Substantia nigra (tissue), 51 donors: ENCODE measurements at places on chromosomes 2 and 18.

- no peak for DNase-seq
Measured at GRCh38 chr2:220795705-220796104, 776.4 kb downstream of the EPHA4 start.

GRCh38 chr2:871926-872680, 78.5 kb upstream of the SNTG2 start:
- DNase-seq: no peak

GRCh38 chr2:46555011-46555410, 75.6 kb downstream of the TMEM247 start:
- DNase-seq: no peak

- DNase-seq: peak; percentile 81
Measured at GRCh38 chr2:25951071-25951547, 31.2 kb downstream of the KIF3C start.

GRCh38 chr18:49959176-49959575, 145.8 kb upstream of the ACAA2 start:
- DNase-seq: no peak

DNA sequence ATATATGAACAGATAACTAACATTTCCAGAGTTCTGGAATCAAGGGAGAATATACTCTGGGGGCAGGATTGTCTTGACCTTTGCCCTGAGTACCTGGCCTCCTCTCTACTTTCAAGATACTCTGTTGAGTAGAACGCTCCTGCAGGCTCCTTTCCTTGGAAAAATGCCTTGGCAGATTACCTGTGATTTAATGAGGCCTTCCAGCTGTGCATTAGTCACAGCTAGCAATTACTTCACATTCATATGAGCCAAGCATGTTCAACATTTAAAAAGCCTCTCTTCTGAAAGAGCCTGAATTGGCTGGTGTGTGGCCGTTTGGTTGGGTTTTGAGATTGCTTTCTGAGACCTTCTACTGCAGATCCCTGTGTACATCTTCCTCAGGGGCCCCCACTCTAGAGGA, 142.2 kb downstream of the PLCL1 start:
- DNase-seq: no peak

DNA sequence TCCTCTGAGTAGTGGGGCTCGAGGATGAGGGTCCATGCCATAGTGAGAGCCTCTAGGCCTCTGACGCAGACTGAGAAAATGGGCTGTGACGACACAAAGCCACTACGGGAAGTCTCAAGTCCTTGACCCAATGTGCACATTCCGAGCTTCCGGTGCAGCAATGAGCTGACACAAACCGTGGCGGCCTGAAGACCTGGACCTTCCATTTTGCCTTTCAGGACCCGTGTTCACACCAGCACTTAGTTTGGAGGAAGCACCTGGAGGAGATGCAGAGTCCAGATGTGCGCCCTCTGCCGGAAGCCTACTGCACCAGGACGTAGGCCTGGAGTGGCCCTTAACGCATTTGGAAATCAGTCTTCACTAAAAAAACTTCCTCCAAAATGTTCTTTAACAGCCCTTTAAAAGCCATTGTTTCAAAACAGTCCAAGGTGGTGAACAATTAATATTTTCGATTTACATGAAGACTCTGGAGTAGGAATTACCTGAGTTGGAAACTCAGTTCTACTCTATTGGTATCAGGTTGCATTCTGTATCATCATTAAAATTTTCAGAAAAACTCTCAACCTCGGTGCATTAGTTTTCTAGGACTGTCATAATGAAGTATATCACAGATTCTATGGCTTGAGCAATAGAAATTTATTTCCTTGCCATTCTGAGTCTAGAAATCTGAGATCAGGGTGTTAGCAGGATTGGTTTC, 33.9 kb downstream of the BMP10 start:
- DNase-seq: no peak

DNA sequence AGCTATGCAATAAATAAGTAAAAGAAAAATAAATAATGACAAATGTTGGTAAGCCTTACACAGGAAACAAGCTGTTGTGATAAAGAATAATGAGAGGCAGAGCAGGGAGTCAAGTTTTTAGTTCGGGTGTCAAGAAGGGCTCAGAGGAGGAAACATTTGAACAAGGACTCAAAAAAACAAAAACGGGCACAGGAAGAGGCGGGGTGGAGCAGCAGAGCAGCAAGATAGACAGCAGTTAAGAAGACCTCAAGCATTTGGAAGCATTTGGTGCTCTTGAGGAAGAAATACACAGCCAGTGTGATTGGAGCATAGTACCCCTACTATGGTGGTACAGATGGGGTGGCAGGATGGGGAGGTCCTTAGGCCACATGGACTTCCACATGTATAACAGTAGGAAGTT, 2.8 kb downstream of the TMEM169 start:
- DNase-seq: no peak

DNA sequence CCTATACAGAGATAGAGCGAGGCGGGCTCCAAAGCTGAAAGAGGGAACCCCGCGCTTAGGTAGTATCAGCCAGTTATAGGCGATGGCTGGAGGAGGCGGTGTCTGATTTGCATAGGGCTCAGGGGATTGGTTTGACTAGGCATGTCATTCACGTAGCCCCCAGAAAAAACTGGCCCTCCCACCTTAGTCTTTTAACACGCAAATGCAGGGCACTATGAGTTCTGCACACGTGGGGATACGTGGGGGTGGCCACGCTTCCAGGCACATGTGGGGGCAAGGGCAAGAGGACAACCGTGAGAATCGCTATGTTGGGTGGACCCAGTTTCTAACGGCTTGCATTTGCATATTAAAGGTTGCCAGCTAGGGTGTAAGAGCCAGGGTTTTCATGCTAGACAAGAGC, 56.7 kb upstream of the MSTN start:
- no peak for DNase-seq

- DNase-seq: no peak
Measured at GRCh38 chr18:3007491-3007890, 5.5 kb downstream of the LPIN2 start.

- peak; percentile 42 for DNase-seq
Measured at GRCh38 chr2:134375935-134376334, 122.1 kb downstream of the MGAT5 start.

DNA sequence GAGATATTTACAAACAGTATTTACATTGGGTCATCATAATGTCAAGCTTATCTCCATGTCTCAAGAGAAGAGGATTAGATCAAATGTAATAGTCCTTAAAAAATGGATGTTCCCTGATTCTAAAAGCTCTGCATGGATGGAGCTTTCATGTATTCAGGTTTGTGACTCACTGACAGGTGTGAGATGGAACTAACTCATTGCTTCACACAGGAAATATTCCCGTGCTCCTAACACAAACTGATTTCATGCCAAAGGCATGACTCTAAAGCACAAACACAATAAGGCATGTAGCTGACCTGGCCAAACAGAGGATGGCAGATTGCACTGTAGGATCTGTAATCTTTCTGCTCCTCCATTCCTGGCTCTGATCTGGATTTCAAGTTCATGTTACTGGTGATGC, 110.0 kb downstream of the ALK start:
- no peak for DNase-seq

DNA sequence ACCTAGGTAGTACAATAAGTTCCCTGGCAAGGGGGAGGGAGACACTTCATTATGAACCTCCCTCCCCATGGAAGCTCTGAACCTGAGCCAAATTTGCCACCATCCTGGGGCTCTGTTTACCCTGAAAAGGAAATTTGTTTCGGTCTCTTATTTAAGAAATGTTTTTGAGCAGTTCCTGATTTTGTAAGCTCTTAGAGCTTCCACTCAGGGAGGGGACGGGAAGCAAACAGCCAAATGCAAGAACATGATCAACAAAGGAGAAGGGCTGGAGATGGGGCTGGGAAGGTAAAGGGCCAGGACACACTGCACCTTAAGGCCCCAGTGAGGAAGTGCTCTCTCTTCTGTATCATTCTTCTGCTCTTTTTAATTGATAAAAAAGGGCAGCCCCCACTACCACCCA, 117.9 kb downstream of the NRP2 start:
- no peak for DNase-seq

DNA sequence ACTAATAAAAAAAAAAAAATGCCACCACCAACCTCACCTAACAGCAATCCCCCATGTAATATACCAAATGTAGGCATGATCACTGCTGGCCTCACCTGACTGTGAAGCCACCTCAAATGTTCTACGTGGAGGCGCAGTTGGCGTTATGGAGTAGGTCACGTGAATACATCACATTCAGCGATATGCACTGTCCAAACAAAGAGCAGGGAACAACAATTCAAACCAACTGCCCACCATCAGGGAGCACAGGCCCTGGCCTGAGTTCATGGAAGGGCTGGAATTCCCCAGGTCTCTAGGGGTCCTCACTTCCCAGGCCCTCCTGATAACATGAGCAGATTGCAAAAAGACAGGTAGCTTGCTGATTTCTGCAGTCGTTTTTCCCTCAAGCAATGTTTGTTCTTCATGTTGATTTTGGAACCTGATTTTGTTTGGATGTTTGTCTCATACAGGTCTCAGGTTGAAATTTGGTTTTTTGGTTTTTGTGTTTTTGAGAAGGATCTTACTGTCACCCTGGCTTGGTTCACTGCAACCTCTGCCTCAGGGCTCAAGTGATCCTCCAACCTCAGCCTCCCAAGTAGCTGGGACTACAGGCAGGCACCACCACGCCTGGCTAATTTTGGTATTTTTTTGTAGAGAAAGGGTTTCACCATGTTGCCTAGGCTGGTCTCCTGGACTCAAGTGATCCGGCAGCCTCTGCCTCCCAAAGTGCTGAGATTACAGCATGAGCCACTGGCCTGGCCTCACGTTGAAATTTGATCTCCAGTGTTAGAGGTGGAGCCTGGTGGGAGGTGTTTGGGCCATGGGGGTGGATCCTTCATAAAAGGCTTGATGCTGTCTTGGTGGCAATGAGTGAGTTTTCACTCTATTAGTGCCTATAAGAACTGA, 15.5 kb downstream of the TBC1D8 start:
- DNase-seq: no peak

DNA sequence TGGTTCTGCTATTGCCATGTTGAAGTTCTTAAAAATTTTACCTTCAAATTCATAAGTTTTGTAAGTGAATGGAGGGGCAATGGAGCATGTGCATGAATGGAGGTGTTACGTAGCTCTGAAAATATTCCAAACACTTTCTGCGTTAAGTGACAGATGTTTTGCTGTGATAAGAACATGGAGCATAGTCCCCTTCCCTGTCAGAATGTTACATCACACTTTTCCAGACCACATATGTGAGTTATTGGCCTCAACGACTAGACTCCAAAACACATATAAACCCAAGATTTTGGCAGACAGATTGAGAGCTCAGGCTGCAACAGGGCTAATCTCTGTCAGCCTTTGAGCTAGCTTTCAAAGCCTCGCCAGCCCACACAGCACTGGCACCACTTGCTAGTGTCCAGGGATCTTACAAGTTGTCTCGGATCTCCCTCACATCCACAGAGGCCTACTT, 27.2 kb upstream of the MFSD6 start:
- DNase-seq: no peak

- DNase-seq: no peak
Measured at GRCh38 chr2:160252278-160252887, 52.3 kb upstream of the ITGB6 start.

GRCh38 chr2:43302961-43303494, 76.6 kb upstream of the ZFP36L2 start:
- no peak for DNase-seq

GRCh38 chr2:229713371-229714079, 830 bp downstream of the DNER start:
- DNase-seq: peak; percentile 9

GRCh38 chr18:59460072-59460420, 101.0 kb upstream of the LMAN1 start:
- no peak for DNase-seq

DNA sequence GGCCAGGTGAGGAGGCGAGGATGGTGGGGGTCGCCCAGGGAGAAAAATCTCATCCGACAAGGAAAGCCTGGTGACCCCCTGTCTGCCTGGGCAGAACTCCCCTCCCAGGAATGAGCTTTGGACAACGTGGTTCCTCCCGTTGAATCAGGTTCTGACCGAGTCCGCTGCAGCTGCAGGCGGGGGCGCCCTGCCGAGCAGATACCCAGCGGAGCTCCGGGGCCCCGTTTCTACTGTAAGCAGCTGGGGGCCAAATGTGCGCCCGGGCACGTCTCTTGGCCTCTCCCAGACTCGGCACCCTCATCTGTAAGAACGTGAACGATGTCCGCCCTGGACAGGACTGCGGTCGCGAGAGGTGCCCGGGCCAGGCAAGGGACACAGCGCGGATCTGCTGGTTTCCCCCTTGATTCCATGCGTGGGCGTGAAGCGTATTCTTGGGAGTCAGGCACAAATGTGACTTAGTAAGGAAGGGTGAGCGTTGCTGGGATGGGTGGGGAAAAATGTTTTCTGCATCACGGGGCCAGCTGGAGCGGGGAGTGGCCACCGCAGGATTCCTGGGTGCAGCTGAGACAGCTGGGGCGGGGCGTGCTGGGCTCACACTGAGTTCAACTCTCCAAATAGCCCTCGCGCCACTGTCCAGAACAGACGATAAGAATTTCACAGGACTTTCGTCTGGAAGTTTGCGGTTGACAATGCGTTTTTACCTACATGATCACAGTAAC, 20.2 kb upstream of the TUBB6 start:
- DNase-seq: no peak

DNA sequence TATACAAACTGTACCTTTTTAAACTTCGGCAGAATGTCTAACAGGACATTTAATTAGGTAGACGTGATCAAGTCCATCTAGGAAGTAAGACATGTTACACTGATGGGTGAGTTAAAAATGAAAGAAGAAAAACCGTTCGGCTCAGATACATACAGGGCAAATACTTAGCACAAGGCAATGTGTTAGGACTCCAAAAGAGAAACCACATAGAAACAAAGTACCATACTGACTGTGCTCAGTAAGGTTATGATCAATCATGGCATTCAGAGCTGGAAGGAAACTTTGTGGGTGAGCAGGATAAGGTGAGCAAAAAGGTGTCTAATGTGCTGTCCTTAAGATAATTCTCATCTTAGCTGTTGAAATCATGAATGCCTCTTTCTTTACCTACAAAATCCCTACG, 211.9 kb downstream of the STK39 start:
- DNase-seq: no peak

DNA sequence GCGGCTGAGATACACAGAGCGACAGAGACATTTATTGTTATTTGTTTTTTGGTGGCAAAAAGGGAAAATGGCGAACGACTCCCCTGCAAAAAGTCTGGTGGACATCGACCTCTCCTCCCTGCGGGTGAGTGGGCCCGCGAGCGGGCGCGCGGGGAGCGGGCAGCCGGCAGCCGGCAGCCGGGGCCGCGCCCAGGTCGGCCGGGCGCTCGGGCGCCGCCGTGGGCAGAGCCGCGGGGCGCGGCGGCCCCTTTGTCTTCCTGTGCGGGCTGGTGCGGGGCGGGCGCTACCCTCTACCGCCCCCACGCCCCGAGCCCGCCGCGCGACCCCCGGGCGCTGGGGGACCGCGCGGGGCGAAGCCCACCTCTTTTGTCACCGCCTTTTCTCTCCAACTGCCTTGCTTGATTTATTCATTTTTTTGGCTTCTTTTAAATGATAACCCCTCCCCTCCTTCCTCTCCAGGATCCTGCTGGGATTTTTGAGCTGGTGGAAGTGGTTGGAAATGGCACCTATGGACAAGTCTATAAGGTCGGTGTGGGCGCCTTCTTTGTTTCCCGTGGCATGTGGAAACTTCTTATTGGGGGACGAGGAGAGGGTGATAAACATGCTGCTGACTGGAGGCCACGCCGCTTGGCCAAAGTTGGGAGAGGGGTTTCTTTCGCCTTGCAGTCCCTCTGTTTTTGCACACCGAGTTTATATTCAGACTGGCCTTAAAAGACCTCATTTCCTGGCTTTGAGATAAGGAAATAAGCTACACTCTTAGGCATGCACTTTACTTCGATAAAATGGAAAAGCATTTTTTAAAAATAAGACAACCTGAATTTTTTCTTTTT, 722 bp downstream of the MAP4K4 start:
- no peak for DNase-seq
